ENCODE measurements at places on chromosomes 1 and 21.

DNA sequence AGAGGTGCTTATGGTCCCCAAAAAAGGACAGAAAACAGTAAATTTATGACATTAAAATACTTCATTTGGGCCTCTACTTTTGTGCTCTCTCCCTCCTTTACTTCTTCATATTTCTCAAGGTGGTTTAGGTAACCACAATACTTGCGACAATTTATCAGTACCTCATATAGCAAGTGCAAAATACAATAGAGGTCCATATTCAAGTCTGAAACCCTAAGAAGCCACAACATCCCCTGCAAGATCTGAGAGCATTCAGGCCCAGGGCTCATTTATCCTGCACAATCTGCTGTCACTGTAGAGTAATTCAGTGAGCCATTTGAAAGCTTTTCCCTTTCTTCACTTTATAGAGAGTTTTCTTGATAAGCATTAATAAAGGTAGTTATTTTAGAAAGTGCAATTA lies 24.2 kb upstream of the ATP6V1G3 start:
- DNase-seq: no peak

- DNase-seq: no peak
Observed at GRCh38 chr1:207935166-207935583, 24.2 kb upstream of the CD34 start.

DNA sequence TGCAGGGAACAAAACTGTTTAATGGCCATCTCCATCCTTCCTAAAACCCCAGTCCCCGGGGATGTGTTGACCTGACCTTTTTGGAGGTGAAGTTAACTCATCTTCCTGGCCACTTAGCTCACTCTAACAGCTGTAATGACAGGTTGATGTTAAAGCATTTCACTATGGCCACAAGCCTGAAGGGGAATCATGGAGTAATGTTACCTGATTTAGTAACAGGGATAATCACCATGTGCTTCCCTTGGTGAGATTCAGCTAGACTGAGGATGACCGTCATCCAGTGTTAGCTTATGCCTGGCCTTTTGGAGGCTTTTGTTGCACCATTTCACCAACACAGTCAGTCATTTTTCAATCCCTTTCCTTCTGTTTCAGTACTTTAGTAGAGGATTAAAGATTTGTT lies 64.3 kb upstream of the RAVER2 start:
- DNase-seq: no peak

DNA sequence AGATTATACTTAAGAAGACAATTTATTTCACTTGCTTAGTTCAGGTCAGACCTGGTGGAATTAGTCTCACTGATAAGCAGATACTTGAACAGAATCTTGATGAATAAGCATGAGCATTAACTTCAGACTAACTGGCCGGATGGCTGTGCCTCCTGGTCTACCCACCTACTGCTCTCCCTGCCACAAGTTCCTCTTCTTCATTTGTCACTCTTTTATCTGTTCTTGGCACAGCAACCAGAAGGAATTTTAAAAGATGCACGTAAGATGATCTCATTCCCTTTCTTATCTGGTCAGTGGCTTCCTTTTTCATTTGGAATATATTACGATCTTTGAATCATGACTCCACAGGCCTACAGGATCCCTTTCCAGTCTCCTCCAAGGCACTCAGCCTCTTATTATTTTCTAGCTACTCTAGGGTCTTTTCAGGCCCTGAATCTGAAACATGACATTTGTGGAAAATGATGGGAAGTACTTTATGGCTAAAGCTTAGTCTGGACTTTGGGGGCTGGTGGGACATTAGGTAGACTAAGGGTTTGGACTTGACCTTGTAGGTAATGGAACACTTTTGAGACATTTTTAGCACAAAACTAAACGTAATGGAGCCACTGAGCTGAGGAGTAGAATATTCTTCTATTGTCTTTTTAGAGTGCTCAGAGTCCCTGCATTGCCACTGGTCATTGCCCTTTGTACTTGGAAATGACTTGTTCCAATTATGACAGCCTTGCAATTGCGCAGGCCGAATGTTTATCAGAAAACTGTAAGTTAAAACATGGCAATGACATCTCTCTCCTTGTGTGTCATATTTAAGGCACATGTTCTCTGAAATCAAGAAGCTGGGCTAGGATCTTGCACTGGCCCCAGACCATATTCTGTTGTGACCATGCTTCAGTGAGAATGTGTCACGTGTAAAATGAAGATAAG lies 16.0 kb downstream of the ST6GALNAC3 start:
- no peak for DNase-seq

DNA sequence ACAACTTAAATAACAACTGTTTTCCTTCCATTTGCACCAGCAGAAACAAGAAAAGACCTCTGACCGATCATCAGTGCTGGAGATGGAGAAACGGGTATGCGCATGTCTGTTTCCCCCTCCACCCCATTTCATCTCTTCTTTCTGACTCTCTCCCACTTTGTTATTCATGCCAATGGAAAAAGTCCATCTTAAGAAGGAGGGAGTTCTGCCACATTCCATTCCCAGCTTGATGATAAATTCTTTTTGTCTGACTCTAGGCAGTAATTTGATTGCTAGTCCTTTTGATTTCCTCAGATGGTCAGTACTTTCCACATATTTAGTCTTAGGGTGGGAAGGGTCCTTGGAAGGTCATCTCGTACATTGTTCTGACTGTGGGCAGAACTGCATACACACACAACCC lies 142.5 kb downstream of the SYT2 start:
- no peak for DNase-seq

- DNase-seq: no peak
Observed at GRCh38 chr21:38376235-38376634, 119.4 kb downstream of the KCNJ15 start.

GRCh38 chr1:198776602-198777029 lies 137.8 kb downstream of the PTPRC start:
- DNase-seq: no peak

DNA sequence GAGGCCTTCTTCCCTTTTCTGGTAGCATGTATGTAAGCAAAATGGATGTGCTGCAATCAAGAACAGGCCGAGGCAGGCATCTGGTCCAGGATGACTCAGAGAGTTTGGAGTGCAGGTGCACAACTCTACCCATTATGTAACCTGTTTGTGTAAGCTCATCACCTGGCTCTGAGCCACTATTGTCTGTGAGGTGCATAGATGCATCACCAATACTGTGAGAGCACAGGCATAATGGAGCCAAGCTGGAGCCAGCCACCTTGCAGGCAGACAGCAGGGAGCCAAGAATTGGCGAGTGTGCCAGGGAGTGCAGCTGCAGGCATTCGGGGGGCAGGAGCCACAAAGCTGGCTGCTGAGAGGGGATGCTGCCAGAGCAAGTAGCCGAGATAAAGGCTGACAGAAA lies 549.9 kb upstream of the RGS18 start:
- DNase-seq: no peak

DNA sequence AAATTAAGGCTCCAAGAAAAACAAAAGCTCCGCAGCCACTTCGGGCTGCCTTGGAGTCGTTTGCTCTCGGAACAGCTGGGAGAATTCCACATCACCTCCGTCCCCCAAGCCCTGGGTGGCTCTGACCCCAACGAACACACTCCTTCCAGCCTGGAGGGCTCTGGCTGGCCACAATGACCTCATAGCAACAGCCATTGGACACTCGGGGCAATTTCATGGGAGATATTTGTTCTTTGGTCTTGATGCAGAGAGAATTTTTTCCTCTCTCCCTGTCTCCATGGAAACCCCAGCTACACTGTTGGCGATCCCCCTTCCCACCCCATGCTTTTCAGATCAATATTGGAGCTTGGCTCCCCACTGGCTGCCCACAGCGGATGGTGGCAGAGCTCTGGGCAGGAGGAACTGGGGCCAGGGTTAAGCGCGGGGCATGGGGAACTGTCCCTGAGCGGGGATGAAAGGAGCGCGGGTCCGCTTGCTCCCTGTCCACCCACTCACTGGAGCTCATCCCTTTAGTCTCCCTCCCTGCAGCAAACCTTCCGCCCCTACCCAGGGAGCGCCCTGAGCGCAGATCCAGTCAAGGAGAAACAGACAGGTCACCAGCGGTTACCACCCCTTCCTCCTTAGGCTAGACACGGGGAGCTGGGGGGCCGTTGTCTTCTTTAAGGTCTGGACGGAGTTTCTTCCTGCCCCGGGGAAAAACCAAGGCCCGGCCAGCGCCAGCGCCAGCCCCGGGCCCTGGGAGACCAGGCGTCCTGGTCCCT lies 1.2 kb downstream of the WNT4 start:
- DNase-seq: no peak

DNA sequence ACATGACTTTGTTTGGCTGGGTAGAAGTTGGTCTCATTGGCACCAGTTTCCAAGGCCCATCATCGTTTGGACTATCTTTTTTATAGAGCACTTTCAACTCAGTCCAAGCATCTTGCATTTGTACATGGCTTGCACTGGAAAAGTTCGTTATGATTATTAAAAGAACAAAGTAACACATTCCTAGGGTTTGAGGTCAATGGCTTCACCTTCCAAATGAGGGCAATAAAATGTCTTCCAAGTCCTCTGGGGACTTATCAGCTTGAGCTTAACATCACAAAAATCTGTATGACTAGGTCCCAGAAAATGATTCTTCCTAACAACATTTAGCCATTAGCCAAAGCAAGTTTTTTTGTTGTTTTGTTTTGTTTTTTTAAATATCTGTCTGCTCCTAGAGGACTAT lies 610.8 kb downstream of the LMO4 start:
- DNase-seq: no peak

- DNase-seq: no peak
Observed at GRCh38 chr1:241202401-241202800, 154.6 kb downstream of the RGS7 start.

DNA sequence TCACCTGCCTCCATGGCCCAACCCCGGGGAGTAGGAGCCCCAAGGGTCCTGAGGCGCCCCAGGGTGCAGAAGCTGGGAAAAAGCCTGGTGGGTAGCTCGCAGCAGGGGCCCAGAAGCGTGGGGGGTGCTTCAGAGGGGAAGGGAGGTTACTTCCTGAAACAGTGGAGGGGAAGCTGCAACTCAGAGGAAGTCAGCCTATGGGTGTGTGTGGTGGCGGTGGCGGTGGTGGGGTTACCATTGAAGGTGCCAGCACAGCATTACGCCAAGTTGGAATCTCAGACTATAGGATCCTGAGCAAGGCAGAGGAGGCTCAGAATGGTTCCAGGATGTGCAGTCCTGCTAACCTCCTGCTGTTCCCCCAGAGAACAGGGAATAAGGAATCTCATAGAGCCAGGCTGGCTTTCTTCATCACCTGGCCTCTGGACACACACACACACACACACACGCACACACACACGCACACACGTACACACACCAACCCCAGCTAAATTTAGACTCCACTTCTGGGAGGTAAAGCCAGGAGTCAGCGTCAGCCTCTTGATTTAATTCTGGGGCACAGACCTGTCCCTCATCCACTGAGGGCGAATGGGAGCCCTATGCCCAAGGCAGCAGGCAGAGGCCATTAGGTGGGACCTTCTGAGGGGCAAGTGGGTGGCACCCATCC lies 1.3 kb downstream of the DENND4B start:
- DNase-seq: peak; percentile 67

- DNase-seq: no peak
Observed at GRCh38 chr1:46638921-46639320, 22.3 kb upstream of the MOB3C start.

GRCh38 chr1:165152727-165153126 lies 203.8 kb downstream of the LMX1A start:
- DNase-seq: no peak

DNA sequence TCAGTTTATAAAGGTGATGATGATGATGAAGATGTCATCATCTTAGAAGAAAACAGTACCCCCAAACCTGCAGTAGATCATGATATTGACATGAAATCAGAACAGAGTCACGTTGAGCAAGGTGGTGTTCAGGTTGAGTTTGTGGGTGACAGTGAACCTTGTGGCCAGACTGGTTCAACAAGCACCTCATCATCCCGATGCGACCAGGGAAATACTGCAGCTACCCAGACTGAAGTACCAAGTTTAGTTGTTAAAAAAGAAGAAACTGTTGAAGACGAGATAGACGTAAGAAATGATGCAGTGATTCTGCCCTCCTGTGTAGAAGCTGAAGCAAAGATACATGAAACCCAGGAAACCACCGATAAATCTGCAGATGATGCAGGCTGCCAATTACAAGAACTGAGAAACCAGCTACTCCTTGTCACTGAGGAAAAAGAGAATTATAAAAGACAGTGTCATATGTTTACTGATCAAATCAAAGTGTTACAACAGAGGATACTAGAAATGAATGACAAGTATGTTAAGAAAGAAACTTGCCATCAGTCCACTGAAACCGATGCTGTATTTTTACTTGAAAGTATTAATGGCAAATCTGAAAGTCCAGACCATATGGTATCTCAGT lies 16.0 kb upstream of the CHAF1B start:
- DNase-seq: no peak

- peak; percentile 8 for DNase-seq
Observed at GRCh38 chr1:200154069-200154767, 126.7 kb downstream of the NR5A2 start.

DNA sequence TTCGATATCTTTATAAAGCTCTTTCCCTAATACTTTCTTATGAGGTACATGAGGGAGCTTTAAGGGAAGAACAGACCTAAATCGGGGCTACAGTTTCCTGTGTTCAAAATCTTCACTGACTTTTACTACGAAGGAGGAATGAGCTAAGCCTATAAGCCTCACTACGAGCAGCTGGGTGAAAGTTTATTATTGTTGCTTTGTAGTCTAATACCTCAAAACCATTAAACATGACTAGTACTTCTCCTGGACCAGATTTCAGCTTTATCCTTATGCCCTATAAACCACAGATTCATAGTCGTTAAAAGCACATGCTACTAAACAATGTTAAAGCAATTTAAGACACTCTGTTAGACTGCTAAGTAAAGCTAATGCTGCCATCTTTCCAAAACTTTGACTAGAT lies 30.2 kb downstream of the NDC1 start:
- DNase-seq: no peak

GRCh38 chr1:203627851-203628200 lies 1.2 kb downstream of the ATP2B4 start:
- DNase-seq: no peak

DNA sequence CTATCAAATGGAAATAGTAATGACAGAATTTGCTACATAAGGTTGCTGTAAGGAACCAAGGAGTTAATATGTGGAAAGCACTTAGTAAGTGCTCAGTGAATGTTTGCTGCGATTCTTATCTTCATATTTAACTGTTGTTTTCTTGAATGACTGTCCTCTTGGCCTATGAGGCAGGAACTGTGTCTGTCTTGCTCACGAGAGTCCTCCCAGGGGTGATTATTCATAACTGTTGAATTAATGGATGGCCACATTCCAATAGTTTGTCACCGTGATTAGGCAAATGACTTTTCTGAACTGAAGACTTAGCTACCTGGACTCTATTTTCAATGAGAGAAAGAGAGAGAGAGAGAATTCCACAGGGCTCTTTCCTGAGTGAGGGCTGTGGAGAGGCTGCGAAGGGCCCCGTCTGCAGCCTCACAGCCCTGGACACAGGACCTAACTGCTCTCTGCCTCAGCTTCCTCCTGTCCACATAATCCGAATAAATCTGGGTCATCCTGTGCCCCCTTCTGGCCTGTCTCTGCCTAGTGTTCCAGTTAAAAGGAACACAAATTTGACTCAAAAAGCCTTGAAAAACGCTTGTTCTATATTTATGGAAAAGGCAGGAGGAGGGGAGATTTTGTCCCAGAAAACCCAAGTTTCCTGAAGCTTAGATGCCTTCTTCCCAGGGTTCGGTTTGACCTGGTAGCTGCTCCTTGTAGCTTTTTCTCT lies 8.5 kb downstream of the EDN2 start:
- no peak for DNase-seq

GRCh38 chr1:55575571-55576279 lies 360.6 kb upstream of the USP24 start:
- DNase-seq: no peak

Measured in activated T-helper 1 cell treated with Interleukin-2 at 50 U/mL for 16 hours (primary cell).